Stimulated activated CD8-positive, alpha-beta memory T cell treated with anti-CD3 and anti-CD28 coated beads, Interleukin-2, amount 100 ng/mL, for 1 hour (primary cell): ENCODE measurements at places on chromosomes 4 and X.

GRCh38 chr4:129138810-129139496 is 43.0 kb downstream of the C4orf33 start:
- no peak for DNase-seq

DNA sequence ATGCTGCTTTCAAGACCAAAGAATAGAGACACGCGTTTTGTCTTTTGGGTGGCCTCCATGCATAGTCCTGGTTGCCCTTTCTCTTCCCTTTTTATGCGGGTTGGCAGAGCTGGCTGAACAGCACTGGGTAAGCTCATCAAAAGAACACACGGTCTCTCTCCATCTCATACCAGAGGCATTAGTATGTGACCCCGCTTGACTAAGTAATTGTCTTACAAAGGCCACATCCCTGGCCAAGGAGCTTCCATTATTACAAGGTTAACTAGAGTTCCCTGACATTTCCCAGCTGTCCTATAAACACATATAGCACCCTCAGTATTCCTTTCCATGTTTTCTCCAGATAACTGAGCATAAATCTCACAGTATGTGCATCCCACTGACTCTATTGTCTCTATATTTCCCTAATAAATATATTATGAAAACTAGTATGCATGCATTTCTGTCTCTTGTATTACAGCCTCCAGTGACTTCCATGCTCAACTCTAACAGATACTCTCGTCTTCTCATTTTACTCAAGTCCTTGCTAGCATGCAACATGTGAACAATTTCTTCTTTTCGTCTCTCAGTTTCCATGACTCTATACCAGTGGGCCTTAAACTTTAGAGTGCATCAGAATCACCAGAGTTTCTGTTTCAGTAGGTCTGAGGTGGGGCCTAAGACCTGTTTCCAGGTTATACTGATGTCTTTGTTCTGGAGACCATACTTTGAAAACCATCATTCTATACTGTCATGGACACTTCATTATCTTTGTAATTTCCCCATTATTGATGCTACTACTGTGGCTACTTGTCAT is 247.7 kb upstream of the ARSJ start:
- no peak for DNase-seq

DNA sequence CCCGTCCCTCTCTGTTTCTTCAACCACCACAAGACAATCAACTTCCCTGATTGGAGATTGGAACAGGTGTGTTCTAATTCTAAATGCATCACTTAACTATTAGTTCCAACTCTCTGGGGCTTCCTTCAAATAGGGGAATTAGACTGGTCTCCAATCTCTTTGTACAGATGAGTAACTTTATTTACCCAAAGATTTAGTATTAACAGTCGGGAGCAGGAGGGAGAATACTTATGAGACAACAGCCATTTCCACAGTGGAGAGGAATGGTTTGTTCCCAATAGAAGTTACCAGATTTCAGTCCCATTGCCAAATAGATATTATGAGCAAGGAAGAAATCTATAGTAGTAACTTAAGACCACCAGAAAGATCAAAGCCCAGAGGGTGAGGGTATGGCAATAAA is 46.2 kb downstream of the CASK start:
- no peak for DNase-seq

GRCh38 chrX:66602381-66602938 is 36.4 kb downstream of the EDA2R start:
- no peak for DNase-seq

- DNase-seq: no peak
Measured at GRCh38 chrX:76862509-76862908, 435.0 kb downstream of the MAGEE1 start.

DNA sequence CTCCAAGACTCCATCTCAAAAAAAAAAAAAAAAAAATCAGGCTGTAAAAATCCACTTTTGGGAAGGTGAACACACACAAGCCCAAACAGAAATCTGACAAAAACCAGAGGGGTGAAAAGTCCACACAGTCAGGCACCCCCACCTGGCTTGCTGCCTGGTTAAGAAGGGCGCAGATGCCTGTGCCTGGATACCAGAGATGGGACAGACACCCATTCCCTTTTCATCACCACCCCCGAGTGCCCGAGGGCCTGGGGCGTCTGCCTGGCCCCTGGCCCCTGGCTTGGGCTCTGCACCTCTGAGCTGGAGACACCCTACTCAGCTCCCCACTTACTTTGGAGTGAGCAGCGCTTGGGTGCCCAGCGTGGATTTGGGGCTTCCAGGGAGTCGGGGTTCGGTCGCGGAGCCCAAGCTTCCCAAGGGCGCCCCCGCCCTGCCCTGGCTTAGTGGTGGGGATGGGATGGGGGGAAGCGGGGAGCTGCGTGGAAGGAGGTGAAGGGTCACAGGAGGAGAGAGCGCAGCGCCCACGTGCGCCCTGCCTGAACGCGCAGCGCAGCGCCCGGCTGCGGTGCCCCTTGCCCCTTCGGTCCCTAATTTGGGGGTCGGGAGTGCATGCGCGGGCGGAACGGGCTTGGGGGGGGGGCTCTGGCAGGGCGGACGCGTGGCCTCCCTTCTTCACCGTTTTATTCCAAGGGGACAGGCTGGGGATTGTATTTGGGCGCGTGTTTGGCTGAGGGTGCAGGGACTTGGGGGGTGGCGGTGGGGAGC is 11.3 kb downstream of the SHOX start:
- DNase-seq: no peak
